Hematopoietic multipotent progenitor cell treated with erythropoietin and hydrocortisone succinate and interleukin-3 and kit ligand, for 8 days (in vitro differentiated cells): ENCODE measurements at places on chromosomes 6 and 20.

DNA sequence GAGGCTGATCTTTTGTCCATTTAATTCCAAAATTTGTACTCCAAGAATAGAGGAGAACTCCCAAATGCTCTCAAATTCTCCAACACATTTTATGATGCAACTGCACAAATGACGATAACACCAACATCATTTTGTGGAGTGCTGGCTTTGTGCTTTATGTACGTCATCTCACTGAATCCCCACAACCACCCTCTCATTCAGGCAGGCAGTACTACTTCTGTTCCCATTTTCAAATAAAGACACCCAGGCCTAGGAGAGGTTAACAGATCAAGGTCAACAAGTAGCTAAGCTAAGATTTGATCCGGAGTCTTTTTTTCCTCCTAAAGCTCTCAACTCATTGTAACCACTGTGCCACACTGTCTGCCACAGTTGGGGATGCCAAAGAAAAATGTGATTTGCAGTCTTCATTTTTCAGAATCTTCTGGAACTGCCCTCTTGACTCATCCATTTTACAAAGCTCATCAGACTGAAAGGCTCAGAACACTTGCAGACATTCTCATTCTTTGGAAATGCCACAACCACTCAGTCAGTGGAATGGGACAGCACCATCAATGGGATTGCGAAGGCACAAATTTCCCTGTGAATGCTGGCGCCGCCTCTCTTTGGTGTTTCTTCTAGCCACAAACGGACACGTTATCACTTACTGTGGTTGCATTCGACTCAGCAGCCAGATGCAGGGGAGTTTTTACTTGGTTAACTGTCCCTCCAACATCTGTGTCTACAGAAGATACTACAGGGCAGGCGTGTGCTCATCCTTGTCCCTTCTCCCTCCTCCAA lies 184.4 kb downstream of the GJA10 start:
- peak; percentile 70 for DNase-seq

GRCh38 chr6:88662653-88663174 lies 300.7 kb downstream of the RNGTT start:
- no peak for DNase-seq

- peak; percentile 50 for DNase-seq
Measured at GRCh38 chr6:13573669-13574110, 711 bp upstream of the SIRT5 start.

- DNase-seq: no peak
Measured at GRCh38 chr6:18189196-18189595, 34.0 kb downstream of the KDM1B start.

- no peak for DNase-seq
Measured at GRCh38 chr20:11234181-11234580, 560.4 kb upstream of the JAG1 start.
